ENCODE measurements at places on chromosomes 5 and 9.

- no peak for DNase-seq
Observed at GRCh38 chr5:113390224-113390623, 44.6 kb downstream of the TSSK1B start.

GRCh38 chr5:148735301-148735835, 81.0 kb upstream of the HTR4 start:
- no peak for DNase-seq

DNA sequence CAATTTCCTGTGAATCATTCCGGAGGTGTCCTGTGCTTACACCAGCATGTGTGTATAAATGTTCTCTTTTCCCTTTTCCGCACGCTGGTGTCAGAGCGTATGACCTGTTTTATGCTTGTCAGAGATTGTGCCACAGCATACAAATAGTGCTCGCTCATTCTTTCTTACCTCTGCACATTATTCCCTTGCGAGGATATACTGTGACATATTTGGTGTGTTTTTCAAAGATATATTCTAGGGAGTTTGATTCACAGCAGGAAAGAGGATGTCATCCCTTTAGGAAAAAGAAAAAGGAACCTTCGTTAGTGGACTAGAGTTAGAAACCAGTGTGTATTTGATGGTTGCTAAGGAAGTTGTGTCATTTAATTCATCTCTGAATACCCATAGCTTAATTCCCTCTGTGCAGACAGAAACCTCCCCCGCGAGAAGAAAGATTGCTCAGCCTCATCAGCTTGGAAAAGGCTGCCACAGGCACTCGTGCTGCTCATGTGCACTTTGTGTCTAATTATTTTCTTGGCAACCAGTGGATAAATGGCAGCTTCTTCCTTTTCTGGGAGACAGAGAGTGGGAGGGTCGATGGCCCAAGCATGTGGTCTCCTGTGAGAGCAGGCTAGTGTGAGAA, 14.7 kb upstream of the CCIN start:
- DNase-seq = no peak

DNA sequence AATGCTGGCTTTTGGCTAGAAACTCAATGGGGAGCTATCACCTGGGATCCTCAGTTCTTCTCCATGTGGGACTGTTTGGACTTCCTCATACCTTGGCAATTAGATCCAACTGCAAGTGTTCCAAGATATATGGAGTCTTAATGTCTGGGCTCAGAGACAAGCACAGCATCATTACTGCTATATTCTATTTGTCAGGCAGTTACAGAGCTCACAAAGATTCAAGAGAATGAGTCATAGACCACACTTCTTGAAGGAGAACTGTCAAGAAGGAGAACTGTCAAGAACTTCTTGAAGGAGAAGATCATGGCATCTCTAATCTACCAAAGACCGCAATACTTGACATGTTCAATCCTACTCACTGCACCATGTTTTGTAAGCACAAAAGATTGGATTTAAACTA, 106.8 kb upstream of the NREP start:
- DNase-seq = no peak

DNA sequence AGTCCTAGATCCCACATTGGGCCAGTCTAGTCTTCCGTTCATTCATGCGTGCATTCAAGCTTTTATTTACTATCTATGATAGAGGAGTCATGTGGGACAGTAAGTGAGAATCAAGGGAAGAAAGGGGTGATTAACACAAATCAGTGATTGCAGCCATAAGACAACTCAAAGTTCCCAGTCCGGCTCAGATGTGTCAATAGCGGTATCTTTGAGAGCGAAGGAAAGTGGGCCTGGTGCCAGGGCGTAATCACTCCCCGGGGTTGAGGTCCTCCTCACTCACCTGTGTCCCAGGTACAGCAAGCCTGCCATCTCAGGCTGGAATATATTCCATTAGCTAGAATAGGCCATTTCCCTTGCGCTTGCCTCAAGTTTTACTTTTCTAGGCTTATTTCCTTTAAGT, 196.3 kb downstream of the ATP10B start:
- no peak for DNase-seq

- no peak for DNase-seq
Observed at GRCh38 chr5:92637247-92637646, 943.8 kb downstream of the NR2F1-AS1 start.
